ENCODE measurements at places on chromosomes 11 and 22. TPM values are rescaled to one million over a fixed set of nuclear protein-coding genes. Genes with fewer than 3 reads are reported as not detected.

CALCA gene
- total RNA-seq: not detected

DNA sequence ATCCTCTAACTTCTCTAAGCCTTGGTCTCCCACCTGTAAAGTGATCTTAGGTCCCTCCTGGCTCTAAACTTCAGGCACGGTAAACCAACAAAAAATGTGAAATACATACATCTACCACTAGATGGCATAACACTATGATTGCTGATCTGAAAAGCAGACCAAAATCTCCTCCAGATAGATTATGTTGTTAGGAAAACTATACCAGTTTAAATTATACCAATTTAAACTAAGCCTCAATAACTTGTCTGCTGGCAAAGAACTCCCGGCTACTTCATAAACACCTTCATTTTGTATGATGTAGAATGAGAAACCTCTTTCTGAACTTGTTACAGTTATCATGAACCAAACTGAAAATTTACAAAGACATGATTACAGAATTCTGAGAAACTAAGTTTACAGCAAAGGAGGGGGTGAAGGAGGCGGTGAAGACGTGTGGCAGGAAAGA is 85.9 kb downstream of the SBF2 start:
- DNase-seq: no peak

GRCh38 chr11:73230931-73231330 is 12.8 kb downstream of the P2RY2 start:
- DNase-seq: no peak

APOL1 gene
- total RNA-seq: 22.1 TPM

- DNase-seq: no peak
These were observed 44.9 kb downstream of the AAMDC start for GRCh38 chr11:77865805-77866204.

- no peak for DNase-seq
These were observed 70.4 kb downstream of the RRM1 start for GRCh38 chr11:4164884-4165590.

GRCh38 chr11:50192743-50193142 is 160.1 kb downstream of the OR4C45 start:
- no peak for DNase-seq

- DNase-seq: no peak
These were observed 12.6 kb downstream of the PRAME start for GRCh38 chr22:22546490-22546889.

PCF11 gene
- 24.5 TPM for total RNA-seq

DNA sequence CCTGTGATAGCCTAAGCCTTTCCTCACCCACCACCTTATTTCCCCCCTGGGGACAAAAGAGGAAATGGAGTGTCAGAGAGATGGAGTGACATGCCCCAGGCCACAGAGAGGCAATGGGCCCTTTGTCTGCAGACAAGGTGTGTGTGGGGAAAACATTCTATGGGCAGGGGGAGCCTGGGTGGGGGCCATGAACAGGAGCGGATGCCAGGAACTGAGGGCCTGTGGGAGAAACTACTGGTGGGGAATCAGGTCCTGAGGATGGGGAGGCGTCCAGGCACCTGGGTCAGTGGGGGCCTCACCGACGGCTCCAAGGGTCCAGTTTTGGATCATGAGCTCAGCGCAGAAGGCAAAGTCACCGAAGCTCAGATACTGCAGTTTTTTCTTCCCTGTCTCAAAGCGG is 3.0 kb downstream of the FIBP start:
- no peak for DNase-seq

- DNase-seq: no peak
These were observed 14.8 kb upstream of the CARD10 start for GRCh38 chr22:37533995-37534394.

DNA sequence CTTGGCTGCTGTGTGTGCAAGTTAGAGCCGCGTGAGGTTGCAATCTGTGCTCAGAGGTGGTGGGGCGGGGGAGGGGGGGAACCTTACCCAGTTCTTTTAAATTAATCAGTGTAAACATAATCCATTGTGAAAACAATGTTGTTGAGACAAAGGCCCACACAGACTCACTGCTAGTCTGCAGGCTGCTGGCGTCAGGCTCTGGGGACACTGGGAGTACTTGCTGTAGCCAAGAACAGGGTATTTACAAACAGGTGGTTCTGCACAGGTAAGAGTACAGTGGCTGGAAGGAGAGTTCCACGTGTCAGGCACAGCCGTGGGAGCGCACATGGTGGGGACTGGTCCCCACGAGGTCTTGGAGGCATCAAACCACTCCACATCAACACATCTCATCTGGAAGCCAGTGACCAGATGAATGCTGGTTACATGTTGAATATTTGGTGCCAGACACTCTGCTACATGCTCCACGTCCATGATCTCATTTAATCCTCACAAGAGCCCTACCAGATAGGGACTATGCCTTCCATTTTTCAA is 27.4 kb downstream of the SCUBE1 start:
- peak; percentile 9 for DNase-seq

DEAF1 gene
- 20.6 TPM for total RNA-seq

- no peak for DNase-seq
These were observed 8.4 kb upstream of the C11orf91 start for GRCh38 chr11:33708985-33709384.

GRCh38 chr11:66172146-66172545 is 96.3 kb upstream of the RAB1B start:
- no peak for DNase-seq

GRCh38 chr22:26215736-26216135 is 46.5 kb downstream of the SEZ6L start:
- no peak for DNase-seq

DNA sequence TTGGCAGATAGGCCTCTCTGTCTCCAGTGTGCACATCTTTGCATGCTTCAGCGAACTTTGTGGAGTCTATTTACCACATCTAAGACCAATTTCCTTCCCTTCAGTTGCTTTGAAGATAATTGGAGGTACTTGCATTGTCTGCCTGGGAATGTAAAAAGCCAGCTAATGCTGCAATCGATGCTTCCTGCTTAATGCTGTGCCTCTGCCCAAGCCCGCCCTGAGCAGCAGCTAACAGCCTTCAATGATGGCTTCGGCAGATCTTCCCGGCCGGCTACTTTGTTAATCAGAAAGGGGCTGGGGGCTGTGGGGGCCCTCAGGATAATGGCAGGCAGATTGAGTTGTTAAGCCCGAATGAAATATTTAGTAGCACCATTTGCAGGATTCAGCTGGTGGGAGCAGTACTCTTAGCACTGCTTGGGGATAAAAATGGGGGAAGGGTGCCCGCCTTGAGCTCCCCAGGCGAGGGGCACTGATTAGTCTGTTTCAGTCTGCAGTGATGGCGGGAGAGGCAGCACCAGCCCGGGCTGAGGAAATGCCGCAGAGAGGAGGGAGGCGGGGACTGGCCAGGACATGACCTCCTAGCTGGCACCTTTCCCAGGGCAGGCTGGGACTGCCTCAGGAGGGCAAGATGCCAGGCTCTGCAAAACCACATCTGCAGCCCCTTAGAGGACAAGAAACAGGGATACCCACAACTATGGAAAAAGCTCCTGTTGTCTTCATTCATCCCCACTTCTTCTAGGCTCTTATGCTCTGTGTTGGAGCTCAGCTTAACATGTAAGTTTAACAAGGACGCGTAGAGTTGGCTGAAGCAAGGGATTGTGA is 460.0 kb downstream of the BUD13 start:
- peak; percentile 89 for DNase-seq

DNA sequence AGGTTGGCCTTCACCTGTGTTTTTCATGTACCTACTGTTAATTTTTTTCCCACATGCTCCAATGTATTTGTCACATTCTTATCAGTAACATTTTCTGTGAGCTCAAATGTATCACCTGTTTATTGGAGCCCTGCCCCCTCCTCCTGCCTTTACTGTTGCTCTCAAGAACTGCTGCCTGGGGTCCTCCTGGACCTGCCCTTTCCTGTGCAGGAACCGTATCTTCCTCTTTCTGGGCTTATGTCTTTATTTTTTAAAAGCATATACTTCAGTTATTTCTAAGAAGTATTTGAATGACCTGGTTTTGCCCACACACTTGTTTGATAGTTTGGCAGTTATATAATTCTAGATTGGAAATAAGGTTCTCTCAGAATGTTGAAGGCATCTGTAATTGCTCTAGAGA is 5.9 kb downstream of the FAM118B start:
- no peak for DNase-seq

DNA sequence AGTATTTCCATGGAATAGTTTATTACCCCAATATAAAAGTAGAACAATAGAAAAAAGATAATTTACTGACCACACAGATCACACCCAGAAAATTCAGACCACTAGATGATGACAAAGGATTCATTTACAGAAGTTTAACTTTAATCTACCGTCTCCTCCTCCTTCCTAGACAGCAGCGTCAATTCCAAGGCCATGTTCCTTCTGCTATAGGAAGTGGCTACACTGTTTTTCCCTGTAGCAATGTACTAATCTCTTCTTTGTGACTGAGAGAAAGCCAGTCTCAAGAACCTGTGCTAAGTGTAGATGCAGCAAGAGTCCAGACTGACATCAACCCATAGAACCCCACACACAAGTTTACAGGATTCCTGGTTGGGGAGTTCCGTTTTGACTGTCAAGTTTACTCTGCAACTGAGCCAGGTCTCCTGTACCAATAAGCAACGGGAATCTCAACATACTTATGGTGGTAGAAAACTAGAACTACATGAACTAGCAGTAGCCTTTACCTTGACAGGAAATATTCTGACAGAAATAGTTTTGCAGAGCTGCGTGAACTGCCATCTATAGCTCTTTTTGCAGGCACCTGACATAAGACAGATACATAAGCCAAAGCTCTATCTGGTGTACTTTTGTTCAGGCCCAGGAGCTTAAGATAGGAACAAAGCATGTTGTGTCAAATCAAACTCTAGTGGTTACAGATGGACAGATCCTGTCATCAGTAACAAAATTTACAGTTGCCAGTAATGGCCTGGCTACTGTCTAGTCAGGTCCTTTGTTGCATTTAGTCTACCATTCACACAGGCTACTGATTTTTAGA is 42.9 kb downstream of the MRTFA start:
- no peak for DNase-seq

- DNase-seq: no peak
These were observed 115.8 kb upstream of the NECTIN1 start for GRCh38 chr11:119844808-119845207.

- DNase-seq: no peak
These were observed 601.3 kb downstream of the ETS1 start for GRCh38 chr11:127986073-127986472.

DNA sequence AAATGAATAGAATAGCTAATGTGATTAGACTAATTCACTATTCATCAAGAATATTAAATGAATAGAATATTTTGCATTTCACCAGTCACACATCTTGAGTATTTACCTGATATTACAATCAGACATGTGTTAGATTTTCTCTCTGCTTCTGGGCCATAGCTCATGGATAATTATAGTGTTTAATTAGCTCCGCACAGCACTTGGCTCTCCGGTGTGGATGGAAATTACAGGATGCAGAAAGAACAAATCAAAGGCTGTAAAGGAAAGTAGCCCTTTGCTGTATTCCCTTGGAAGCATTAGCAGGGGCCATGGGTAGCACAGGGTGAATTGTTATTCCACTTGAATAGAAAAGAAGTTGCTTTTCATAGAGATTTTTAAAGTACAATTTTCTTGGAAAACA is 320.3 kb upstream of the SORL1-AS1 start:
- no peak for DNase-seq

DNA sequence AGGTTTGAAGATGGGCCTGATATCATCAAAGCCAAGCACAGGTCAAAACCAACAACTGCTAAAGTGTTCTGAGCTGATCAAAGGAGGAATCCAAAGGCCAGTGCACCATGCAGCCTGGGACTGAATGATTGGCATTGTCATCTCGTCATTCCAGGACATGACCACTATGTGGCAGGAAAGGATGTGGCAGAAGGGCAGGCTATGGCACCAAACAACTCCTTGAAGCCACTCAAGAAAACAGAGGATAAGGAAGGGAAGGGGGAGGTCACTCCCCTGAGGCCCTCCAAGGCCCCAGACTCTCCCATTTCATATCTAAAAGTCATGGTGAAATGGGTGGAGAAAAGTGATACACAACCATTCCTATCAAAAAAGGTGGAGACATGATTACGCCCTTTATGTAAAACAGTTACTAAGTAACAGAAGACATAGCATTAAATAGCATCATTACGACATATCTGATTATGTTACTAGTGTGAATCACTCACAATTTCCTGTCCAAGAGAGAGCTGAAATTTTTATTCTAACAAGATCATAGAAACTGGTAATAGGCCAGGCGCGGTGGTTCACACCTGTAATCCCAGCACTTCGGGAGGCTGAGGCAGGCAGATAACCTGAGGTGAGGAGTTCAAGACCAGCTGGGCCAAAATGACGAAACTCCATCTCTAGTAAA is 49.3 kb downstream of the AHNAK start:
- no peak for DNase-seq

PKNOX2 gene
- total RNA-seq: 9.1 TPM

All from Right ventricle myocardium inferior (tissue), 1 donor.